ENCODE measurements at places on chromosomes 11 and 22.

DNA sequence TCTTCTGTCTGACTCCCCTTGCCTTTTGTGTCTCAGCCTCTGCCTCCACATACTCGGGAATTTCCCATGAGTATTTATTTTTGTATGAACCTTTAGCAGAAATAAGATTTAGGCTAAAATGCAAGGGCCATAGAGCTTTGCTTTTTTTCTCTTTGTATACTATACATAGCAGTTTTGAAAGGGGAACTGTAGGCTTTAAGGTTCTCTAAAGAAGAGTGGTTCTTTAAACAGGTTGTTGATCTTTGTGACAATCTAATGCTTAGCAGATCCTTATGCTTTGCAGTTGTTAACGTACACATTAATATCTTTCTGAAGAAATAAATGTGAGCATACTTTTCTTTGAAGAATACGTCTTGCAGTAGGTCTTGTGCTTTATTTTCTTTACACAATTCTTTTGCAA is 35.0 kb downstream of the TBCEL start:
- no peak for DNase-seq

- no peak for DNase-seq
Observed at GRCh38 chr22:46673205-46673604, 53.0 kb downstream of the GRAMD4 start.

- DNase-seq, result no peak
Observed at GRCh38 chr22:44909241-44909640, 100.6 kb downstream of the PHF21B start.

DNA sequence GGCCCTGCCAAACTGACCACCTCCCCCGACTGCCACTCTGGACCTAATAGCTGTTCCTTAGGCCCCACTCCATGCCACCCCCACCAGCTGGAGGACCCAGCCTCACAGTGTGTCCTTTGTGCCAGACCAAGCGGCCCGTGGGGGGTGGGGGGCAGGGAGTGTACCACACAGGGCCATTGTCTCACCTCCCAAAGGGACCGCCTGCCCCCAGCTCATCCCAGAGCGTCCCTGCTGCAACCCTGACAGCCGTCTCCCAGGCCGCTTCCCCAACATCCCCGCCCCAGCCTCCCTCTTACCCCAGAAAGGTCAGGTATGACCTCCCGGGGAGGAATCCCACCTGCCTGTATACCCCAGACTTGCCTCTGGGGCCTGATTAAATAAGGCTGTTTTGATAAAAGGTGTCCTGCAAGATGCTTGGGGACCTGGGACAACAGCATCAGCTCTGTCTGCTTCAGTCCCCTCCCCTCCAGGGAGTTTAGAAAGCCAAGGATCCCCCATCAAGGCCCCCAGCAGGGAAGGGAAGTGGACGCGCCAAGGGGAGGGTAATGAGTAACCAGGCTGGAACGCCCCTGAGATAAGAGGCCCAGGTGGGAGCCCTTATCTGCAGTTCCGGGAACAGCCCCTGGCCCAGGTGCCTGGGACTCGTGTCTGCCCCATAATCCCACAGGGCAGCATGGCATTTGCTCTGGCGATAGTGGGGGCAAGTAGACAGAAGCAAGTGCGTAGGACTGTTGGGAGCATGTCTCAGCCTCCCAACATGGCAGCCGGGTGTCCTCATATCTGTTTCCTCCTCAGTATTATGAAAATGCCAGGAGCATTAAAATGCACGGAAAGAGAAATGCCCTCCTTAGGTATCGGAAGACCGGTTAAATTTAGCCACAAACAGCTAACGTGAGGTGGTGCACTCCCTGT is 9.0 kb downstream of the CDC42EP1 start:
- no peak for DNase-seq

All from spinal cord (tissue), 10 donors.